ENCODE measurements at places on chromosomes 13 and 19.

DNA sequence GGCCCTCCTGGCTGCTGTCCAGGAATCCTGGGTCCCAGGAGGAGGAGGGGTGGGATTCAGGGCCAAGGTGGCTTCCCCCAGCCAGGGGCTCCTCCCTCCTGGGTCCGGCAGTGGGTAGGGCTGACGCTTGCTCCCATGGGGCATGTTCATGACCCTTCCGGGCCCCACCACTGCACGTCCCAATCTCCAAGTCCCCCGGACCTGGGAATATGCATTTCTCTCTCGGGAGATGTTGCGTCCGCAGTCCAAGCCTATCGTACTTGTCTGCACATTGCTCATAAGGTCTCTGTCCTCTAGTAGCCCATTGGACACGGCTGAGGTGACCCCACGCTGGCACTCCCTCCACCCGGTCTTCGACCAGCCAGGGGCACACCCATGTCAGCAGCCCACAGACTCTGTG is 192.3 kb downstream of the TEX29 start:
- no peak for DNase-seq

GRCh38 chr13:28412981-28413380 is 81.9 kb downstream of the FLT1 start:
- no peak for DNase-seq

- no peak for DNase-seq
These were observed 6.1 kb downstream of the NAPSA start for GRCh38 chr19:50359328-50359818.

- DNase-seq, result no peak
These were observed at the start of gene SPACA6 for GRCh38 chr19:51693260-51693659. SPACA6 (plus strand) TSS chr19:51693330; CDS start chr19:51693527, 197 bp downstream.

Data from hematopoietic multipotent progenitor cell treated with erythropoietin and hydrocortisone succinate and interleukin-3 and kit ligand, for 4 days (in vitro differentiated cells).